Subcutaneous adipose tissue (tissue), 4 donors: ENCODE measurements at places on chromosomes 2 and 18. TPM values are rescaled to one million over a fixed set of nuclear protein-coding genes. Genes with fewer than 3 reads are reported as not detected.

Gene MROH2A
- total RNA-seq: not detected

Gene ALPI
- not detected for total RNA-seq

Gene CPLX4
- not detected for total RNA-seq

Gene GLI2
- 0.82 TPM for total RNA-seq

Gene CPO
- total RNA-seq: not detected

Gene AQP4
- total RNA-seq: not detected

Gene AMER3
- total RNA-seq: not detected

Gene TBR1
- not detected for total RNA-seq
